ENCODE measurements at places on chromosomes 3 and 15. TPM values are rescaled to one million over a fixed set of nuclear protein-coding genes. Genes with fewer than 3 reads are reported as not detected.

PLA2G4F gene
- not detected for total RNA-seq

GOLGA8O gene
- total RNA-seq, result 3.3 TPM

FRMD5 gene
- not detected for total RNA-seq

REC114 gene
- total RNA-seq, result not detected

SH2D7 gene
- not detected for total RNA-seq

GPR15 gene
- total RNA-seq, result 6.8 TPM

IL17RB gene
- 1.2 TPM for total RNA-seq

ST3GAL6 gene
- total RNA-seq, result 0.83 TPM

TMEM212 gene
- total RNA-seq, result not detected

METTL6 gene
- 15.8 TPM for total RNA-seq

GOLGA6A gene
- not detected for total RNA-seq

KLHL40 gene
- total RNA-seq, result not detected

ANKRD34C gene
- total RNA-seq, result not detected

CCR8 gene
- 8.9 TPM for total RNA-seq

ISLR gene
- not detected for total RNA-seq
